ENCODE measurements at places on chromosomes 4 and X.

GRCh38 chrX:153688071-153688470 lies 345 bp downstream of the SLC6A8 start:
- DNase-seq: no peak

DNA sequence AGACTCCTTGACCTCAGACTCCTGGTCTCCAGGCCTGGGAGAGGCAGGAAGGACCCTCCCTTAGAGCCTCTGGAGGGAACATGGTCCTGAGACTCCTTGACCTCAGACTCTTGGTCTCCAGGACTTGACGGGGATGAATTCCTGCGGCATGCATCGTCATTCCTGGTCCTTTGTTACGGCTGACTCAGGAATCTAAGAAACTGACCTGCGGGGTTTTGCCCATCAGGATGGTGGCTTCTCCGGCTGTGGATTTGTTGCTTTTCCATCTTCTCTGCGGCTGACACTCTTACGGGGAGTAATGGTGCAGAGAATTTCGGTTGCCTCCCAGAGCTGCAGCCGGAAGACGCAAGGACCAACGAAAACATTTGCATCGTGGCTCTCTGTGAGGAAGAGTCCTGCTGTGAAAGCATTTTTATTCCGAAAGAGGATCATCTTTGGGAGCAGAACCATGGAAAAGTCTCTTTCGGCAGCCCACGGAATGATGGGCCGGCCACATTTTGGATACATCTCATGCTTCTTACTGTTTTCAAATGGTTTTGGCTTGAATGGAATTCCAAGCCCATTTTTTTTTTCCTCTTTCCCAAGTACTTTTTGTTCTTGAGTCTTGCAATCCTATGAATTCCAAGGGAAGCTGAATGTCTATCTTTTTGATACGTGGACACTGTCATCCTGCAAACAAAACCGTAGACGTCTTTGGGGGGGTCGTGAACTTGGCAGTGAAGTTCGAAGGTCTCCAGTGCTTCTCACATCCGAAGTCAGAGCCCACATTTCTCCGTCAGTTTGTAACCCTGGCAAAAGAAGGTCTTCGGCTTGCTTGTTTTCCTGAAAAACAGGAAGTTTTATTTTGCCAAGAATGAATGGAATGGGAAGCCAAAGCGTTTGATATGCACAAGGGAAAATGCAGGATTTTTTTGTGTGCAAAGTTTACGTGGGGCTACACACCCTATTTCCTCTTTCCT lies 36.5 kb downstream of the SHOX start:
- no peak for DNase-seq

DNA sequence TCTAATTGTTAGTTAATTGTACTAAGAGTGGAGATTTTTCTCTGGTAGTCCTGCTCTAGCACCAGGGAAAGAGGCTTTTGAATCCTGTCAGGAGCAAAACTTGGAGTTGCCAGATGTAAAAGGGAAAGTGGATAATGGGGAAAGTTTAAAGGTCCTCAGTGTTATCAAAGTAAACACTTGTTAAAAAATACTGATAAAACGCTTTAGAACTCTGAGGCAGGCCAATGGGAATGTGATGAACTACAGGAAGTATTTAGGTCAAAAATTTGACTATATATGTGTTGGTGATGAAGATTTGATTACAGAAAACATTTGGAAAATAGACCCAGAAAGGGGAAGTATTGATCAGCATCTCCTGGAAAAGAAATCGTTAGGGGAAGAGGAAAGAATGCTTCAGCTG lies 32.8 kb downstream of the SERPINA7 start:
- DNase-seq: no peak

DNA sequence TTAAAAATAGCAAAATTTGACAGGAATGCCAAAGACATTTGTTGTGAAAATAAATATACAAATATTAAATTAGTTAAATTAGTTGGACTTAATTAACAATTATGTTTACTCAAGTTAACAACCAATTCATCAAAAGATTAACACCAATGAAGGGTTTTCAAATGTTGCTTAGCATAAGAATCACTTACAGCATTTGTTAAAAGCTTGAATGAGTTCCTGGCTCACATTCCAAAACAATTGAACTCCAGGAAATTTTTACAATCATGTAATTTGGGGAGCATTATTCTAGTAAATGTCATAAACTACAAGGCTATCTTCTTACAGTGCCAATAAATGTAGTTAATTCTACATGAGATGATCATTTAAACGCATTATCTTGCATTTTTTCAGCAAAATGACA lies 249.7 kb upstream of the MAGEB2 start:
- DNase-seq: no peak

GRCh38 chrX:29478336-29479069 lies 736.9 kb upstream of the MAGEB2 start:
- no peak for DNase-seq

GRCh38 chr4:162959046-162959445 lies 207.6 kb downstream of the NAF1 start:
- no peak for DNase-seq

- no peak for DNase-seq
Observed at GRCh38 chr4:158578476-158578875, 56.8 kb downstream of the RXFP1 start.

GRCh38 chr4:72951147-72951546 lies 118.4 kb downstream of the COX18 start:
- DNase-seq: no peak

DNA sequence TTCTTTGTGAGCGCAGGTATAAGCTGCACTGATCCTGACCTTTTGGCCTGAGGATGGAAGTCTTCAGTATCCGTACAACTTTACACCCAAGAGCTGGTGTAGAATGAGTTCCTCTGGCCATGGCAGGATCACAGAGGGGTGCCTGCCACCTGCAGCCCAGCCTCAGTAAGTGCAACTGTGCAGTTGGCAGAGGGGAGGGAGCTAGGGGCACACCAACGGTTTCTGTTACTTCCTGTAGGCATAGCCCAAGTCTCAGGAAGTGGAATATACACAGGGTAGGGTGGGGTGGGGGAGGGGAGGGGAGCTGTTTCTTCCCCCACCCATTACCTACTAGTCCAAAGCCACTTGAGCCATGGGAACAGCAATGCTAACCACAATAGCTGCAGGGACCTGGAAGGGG lies 85.4 kb upstream of the GBA3 start:
- peak; percentile 64 for DNase-seq

DNA sequence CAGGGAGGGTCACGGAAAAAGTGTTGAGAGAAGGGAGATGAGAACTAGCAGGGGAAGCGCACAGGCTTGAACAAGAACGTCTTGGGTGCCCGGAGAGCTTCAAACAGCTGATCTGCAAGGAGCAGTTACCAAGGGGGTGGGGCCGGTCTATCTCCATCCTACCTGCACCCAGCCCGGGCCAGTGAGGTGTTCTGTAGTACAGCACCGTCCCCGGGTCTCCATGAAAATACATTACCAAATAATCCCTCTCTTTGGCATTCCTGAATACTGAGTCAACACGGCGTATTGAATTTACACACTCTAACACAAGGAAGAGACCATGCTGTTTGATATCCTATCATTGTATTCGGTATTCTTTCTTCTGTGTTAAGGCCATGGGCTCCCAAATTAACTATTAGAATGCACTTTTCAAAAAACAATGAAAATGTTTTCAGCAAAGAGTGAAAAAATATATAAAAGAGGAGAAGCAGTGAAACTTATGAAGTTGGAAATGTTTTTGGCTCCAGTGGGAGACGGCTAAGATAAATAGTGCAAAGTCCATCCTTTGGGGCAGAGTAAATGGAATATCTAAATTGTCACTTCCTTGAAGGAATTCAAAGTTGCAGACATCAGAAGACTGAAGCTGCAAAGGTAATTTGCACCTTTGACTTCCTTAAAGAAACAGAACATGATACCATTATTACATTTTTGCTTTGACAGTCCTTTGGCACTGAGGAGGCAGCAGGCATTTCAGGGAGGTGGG lies 90.3 kb downstream of the DHRSX start:
- DNase-seq: no peak

- DNase-seq: no peak
Observed at GRCh38 chr4:33255507-33255906, 2535.3 kb downstream of the PCDH7 start.

DNA sequence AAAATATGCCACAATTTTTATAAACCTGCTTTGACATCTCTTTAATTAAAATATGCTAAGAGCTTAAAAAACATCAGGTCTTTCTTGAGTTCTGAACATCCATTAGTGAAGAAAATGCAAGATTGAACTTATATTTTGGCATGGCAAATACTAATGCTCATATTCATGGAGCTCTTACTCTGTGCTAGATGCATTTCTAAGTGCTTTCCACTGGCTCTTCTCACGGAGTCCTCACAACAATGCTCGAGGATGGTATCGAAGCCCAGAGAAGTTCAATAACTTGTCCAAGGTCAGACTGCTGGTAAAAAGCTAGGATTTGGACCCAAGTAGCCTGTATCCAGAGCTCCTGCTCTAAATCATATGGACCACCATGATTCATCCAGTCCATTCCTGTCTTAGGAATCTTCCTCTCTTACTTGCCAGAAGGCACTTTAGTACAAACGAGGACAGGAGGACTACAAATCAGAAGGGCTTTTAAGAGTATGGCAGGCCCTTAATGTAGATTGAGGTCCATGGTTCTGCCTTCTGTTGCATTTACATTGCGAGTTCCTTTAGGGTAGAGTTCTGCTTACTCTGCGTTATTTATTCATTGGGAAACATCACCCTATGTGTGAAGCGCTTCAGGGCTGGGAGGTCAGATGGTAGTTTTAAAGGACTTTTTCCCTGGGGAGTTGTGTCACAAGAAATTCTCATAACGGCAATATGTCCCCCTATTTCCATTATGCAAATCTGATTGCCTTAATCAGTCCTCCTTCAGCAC lies 199.2 kb downstream of the RASL11B start:
- no peak for DNase-seq

DNA sequence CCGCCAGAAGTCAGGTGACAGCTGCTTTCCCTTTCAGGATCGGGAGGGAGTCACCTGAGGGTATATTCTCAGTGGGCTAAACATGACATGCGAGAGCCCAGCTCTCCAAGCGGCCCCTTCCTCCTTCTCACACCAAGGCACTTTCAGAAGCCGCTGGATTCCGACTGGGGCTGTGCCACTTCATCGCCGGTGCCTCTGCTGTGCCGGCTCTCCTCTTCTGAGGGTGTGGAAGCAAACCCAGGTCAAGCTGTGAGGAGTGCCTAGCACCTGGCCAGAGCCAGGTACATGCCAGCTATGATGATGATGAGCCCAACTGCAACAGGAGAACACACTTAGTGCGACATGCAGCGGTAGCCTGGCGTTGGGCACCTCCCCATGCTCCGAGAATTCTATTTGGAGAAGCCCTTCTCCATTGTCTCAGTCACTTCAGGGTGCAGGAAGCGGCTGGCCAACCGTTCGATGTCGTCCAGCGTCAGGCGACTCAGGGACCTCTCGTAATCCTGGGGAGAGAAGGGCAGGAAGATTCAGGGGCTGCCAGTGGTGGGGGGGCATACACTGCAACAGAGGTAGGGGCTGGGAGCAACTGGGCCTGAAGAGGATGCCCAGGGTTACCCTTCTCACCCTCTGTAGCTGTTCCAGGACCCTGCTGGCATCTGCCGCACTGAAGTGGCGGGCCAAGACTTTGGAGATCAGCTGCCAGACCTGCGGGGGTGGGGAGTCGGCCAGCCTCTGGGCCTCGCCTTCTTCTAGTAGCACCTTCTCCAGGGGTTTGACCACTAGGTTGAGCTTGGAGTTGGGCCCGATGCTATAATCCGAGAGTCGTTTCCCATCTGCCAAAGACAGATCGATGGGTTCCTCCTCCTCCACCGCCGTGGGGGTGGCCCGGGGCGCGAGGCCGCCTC lies 1.0 kb downstream of the UBL4A start:
- no peak for DNase-seq

GRCh38 chr4:68183417-68183816 lies 53.7 kb upstream of the TMPRSS11F start:
- no peak for DNase-seq

GRCh38 chrX:103248553-103248952 lies 6.4 kb downstream of the TCEAL8 start:
- no peak for DNase-seq

DNA sequence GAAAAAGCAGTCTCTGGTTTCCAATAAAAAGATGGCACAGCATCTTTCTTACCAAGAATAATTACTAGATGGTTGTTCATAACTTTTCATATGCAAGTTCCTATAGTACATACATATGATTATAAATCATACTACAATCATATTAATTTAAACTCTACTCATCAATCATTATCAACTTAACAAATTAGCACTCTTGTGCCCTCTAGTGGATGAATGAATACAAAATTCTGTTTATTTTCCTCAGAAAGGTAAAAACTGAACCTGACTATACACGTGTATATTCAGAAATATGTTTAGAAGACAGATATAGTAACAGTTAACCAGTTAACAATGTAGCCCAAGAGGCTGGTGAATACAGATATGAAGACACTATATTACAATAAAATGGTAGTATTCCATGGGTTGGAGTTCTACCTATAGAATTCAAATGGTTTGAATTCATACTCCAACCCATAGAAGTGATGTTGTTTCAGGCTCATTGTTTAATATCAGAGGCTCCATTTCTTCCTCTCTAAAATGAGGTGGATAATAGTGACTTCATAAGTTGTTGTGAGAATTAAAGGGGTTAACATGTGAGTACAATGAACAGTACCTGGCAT lies 100.0 kb downstream of the ADAMTS3 start:
- no peak for DNase-seq

All from activated CD8-positive, alpha-beta memory T cell treated with anti-CD3 and anti-CD28 coated beads for 24 hours (primary cell).